ENCODE measurements at places on chromosomes 3 and 15.

GRCh38 chr15:101256757-101257156 lies 4.9 kb upstream of the CHSY1 start:
- DNase-seq = no peak

DNA sequence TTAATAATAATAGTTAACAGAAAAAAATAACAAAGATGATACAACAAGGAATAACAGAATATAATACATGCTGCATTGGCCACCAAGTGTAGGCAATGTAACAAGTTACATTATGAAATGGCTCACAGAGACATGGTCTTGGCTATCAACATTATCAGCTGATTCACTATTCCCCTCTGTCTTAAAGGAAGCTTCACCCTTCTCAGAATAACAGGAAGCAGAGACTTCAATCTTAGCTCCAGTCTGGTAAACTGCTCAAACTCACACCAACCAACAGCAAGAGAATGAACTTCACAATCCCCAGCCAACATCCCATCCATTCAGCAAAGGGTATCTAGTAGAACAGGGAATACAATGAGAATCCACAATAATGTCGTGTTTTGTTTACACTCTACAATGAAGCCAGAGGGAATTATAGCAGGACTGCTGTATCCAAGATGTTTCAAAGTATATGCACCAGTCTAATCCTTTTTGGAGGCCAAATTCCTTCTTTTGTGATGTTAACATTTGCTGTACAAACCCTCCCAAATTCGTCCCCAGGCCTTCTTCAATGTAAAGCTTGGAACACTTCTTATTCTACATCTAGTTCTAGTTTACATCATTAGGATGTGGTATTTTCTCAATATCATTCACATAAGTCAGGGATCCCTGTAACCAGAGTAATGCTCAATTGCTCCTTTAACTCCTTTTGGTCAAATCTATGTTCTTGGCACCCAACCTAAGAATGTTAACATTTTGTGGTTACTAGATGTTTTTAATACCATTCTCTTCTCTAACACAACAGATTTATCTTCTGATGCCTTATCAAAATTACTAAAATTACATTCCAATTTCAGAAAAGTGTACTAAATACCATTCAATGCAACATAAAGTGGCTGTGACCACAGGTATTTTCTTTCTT lies 52.4 kb upstream of the CMSS1 start:
- no peak for DNase-seq

GRCh38 chr15:40290918-40291574 lies 8.2 kb upstream of the ANKRD63 start:
- no peak for DNase-seq

DNA sequence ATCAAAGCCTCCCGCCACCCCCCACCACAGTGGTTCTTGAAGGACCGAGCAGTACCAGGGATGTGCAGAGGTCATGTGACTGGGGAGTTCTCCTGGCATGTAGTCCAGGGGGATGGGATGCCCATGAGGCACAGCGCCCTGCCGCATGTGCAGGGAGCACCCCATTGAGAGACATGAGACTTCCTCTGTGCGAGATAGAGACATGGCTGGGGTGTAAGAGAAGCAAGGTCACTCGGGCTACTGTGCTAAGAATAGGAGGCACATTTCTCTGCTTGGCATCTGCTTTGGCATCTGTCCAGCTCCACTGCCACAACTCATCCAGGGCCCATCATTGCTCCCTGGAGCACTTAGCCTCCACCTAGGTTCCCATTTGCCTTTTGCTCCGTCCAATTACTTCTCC lies 2.4 kb upstream of the CYP1A1 start:
- DNase-seq = no peak

DNA sequence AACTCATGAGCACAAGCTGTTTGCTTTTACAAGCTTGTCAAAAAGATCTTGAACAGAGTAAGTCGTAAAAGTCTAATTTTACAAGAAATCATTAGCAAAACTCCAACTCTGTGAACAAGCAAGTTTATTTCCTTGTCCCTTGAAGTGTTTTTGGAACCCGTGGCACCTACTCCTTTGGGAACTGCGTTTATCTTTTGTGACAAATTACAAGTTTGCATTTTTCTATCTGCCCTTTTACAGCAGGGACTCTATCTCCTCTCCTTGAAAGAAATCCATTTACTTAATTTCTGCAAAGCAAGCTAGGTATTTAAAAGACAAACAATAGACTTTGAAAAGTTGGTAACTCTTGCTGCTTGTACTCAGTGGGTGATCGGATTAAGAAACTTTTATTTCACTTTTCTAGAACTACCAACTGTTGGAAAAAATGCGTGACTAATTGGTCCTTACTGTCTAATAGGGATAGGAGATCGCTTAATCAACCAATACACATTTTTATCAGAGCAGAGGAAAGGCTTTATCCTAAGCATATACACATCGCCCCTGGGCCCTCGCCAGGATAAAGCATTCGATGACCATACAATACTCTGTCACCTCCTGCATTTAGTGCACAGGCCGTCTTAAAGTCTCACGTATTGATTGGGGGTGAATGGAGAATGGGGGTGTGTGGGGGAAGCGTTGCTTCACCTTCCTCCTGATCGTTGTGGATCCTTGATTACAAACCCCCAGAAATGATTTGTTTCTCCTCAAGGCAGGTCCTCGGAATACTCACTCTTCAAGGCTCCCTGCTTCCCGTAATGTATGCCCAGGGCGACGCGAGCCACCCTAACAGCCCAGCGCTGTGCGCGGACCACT lies 1.7 kb downstream of the PRTG start:
- DNase-seq = peak; percentile 7

DNA sequence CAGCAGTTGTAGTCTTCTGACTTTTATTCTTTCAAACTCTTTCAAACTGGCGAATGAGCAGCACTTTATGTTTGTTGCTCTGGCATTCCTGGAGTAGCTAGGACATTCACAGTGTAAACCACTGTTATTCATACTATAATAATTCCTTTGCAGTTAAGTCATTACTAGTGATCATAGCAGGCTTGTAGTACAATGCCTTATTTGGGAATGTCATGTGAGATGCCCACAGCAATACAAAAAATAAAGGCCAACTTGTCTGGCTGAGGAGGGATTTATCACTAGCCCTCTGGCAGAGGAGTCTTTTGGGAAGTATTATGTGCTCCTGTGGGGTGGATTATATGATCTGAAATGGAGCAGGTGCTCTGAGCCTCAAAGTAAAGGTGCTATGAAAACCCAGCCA lies 197.2 kb downstream of the VGLL3 start:
- DNase-seq = no peak

DNA sequence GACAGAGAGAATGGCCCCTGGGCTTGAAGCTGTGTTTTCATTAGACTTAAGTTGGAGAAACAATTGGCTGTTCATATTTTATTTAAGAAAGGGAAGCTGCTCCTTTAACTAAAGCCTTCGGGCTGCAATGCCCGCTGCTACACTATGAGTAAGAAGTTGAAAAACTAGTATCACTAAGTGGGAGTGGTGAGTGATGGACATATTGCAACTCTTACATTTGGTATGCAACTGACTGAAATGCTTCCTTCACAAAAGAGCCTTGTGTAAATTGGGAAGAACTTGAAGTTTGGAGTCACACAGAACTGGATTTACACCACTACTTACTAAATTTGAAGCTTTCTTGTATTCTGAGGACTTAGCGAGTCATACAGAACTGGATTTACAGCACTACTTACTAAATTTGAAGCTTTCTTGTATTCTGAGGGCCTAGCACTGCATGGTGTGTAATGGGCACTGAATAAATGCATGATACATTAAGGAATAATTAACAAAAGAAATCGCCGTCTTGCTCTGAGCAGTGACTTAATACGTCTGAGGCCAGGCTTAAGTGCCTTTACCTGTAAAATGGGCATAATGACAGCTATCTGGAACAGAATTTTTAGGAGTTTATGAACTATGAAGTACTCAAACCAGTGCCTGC lies 149.5 kb downstream of the RYR3 start:
- DNase-seq = no peak

GRCh38 chr3:144746631-144747030 lies 775.0 kb downstream of the DIPK2A start:
- DNase-seq = no peak

DNA sequence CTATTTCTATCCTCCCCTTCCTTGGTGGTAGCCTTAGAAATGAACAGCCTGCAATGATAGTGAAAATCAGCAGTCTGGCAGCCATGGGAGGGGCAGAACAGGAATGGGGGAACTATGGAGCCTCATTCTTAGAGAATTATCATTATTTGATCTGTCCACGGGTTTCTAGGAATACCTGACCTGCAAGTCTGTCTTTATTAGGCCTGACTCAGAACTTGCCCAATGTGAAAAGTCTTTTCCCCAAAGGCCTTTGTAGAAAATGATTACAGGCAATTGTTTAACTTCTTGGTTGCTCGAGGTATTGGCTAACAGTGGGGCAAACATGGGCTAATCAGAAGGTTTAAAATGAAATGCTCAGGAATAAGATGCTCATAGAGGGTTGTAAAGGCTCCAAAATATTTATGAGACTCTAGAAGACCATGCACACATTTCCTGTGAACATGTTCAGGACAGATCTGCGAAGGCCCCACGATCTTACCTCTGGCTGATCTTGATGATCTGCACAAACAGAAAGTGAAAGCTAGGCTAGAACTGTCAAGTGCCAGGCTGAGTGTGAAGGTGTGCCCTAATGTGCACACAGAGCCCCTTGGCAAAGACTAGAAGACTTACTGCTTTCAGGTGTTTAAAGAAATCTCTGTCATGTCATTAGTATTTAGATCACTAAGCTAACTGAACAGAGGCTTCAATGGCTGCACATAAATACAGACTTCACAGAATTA lies 39.6 kb upstream of the LAMP3 start:
- DNase-seq = no peak

- no peak for DNase-seq
These were observed 94.6 kb upstream of the HERC1 start for GRCh38 chr15:63928185-63928842.

- DNase-seq = no peak
These were observed at the start of gene AGBL1 for GRCh38 chr15:86079508-86080266. TSS of gene AGBL1 (plus strand) at chr15:86079871.

DNA sequence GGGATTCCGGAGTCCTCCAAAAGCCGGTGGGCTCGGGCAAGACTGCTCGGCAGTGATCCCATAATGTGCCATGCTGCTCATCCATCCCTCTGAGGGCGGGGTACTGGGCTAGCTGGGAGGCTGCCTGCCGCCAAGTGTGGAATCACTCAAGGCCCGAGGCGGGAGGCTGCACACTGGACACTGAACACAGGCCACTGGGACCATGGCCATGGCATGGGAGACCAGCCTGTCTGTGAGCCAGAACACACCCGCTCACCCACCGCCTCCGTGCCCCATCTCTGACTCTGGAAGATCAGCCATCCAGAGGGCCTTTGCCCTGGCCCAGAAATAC lies 1.4 kb downstream of the C3orf22 start:
- DNase-seq = no peak

DNA sequence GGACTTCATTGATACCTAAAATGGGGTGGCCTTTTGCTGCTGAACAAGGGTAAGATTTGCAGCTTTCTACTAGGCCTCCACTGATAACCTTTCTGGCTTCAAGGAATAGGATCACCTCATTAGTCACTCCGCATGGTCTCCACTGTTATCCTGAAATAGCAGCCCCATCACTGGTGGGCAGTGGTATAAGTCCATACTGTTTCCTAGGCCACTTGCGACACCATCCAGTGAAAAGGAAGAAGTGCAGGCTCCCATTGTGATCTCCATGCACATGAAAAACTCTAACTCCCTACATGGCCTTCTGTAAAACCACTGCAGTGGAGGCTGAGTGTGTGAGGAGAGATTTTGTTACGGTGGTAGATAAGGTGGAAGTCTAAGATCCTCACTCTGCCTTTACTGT lies 1455.9 kb downstream of the SI start:
- no peak for DNase-seq

- no peak for DNase-seq
These were observed 834.1 kb downstream of the NSUN3 start for GRCh38 chr3:94896994-94897393.

DNA sequence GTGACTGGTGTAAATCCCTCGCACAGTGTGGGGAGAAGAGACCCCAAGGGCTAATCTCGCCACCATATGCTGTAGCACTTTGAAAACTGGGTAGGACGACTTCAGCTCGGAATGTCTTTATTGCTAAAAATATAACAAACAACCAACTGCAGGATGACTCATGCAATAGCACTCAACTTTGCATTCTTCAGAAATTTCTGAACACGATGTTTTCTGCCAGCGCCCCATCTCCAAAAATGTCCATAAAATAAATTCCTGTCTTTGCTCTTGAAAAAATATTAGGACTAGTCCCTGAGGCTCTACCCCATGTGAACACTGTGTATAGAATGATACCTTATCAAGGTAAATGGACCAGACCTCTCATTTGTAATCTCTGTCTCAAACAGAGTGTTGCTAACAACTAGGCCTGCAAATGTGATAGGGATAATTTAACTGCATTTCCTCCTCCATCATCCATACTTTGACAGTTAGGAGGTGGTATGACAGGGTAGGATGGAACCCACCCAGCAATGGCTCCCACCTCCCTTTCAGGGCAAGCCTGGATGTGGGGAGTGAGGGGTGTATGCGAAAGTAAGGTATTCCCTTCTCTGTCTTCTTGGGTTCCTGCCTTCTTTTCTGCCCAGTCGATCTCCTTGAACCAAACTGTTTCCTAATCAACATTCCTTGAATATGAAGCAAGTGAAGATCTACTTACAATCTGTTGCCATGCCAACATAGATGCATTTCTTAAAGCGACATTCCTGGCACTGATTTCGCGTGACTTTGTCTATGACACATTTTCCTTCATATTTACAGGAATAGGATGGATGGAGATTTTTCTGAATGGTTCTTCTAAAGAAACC lies 201.1 kb downstream of the NR1D2 start:
- DNase-seq = no peak

- DNase-seq = no peak
These were observed 35.8 kb downstream of the PLD1 start for GRCh38 chr3:171774521-171774920.

- DNase-seq = peak; percentile 76
These were observed 1208.5 kb downstream of the NSUN3 start for GRCh38 chr3:95271395-95271794.

- DNase-seq = no peak
These were observed 30.6 kb downstream of the FLNB start for GRCh38 chr3:58038675-58039292.

DNA sequence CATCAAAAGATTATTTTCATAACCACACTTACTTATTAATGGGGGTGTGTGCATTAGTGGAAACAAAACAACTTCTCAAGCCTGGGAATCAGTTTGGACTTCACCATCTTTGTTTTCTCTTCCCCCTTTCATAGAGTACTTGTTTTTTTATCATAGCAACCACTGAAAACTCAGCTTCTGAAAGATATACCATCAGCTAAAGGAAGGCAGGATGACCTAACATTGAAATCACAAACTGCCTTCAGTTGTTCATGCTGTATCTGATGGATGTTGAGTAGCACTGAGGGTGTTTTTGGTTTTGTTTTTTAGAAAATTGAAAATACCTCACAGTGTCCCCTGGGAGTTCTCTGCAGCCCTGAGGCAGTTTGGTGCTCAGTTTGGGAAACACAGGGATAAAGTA lies 46.5 kb downstream of the NEK10 start:
- DNase-seq = no peak

Measured in spinal cord (tissue), 10 donors.